ENCODE measurements at places on chromosomes 3 and 15.

- DNase-seq: no peak
- H3K27ac ChIP-seq: no peak overlapping the region
- no peaks in the 10 kb centered on the region for H3K4me1 ChIP-seq
Observed at GRCh38 chr3:111695636-111696117, 100.5 kb upstream of the ZBED2 start.

DNA sequence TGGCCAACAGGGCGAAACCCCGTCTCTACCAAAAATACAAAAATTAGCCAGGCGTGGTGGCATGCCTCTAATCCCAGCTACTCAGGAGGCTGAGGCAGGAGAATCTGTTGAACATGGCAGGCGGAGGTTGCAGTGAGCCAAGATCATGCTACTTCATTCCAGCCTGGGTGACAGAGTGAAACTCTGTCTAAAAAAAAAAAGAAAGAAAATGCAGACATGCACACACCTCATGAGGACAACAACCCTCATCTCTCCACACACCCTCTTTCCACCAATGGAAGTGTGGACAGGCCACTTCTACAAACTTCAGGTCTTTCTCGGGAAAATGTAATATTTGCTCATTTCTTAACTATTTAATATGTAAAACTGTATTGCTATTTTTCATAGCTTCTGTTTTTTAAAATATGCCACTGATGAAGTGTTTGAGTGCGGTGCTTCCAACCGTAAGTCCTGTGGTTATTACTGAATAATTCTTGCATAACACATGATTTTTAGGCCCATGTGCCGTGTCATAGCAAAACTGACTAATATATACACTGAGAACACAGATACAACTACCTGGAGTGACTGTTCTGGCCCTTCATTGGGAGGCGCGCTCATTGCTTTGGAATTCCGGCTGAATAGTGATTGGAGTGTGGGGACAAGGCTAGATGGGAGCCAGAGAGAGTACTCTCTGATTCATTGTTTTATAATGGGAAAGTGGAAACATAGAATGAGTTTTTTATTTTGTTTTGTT lies 23.1 kb downstream of the LRRC31 start:
- no peak for DNase-seq
- no peak overlapping the region for H3K4me3 ChIP-seq
- H3K27me3 ChIP-seq: no peaks in the 10 kb centered on the region
- no peaks in the 10 kb centered on the region for H3K36me3 ChIP-seq
- no peaks in the 10 kb centered on the region for H3K4me1 ChIP-seq

- H3K36me3 ChIP-seq: no peaks in the 10 kb centered on the region
- no peaks in the 10 kb centered on the region for H3K27me3 ChIP-seq
- no peak for DNase-seq
- no peak overlapping the region for H3K4me3 ChIP-seq
- no peak overlapping the region for H3K27ac ChIP-seq
Observed at GRCh38 chr3:481111-481510, 284.5 kb downstream of the CHL1 start.

DNA sequence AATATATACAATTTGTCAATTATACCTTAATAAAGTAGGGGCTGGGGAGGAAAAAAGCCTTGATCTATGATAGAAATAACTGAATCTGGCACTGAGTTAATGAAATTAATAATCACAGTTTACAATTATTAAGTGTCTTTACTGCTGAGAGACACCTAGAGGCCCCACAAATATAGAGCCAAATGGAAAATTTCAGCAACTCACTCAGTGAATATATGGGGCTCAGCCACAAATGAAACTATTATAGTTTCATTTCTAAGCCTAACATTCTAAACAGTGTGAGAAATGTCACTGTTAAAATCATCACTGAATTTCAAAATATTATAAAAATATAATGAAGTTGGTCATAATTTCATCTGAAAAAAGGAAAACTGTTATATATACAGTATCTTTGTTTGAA lies 40.3 kb downstream of the GNB4 start:
- H3K36me3 ChIP-seq: no peaks in the 10 kb centered on the region
- no peaks in the 10 kb centered on the region for H3K4me1 ChIP-seq
- no peak for DNase-seq

- DNase-seq: peak; percentile 31
- no peaks in the 10 kb centered on the region for H3K36me3 ChIP-seq
- H3K4me1 ChIP-seq: no peaks in the 10 kb centered on the region
- H3K4me3 ChIP-seq: no peak overlapping the region
- no peak overlapping the region for H3K27ac ChIP-seq
Observed at GRCh38 chr15:89556413-89557262, 18.6 kb upstream of the TICRR start.

DNA sequence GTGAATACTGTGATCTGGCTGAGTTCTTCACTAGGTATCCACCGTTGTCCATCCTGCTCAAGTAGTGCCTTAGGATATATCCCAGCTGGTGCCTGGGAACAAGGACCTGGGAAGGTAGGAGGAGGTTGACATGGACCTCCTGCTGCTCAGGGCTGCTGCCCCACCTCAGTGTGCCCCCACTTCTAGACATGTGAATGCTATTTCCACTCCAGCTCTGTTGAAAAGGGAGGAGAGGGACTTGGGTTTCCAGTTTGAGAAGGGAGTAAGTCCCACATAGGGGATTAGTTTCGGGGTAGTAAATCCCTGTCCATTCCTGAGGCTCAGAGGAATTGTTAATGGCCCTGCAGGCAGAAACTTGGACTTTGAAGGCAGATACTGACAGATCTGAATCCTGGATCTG lies 32.9 kb upstream of the ETV5 start:
- DNase-seq: no peak
- no peak overlapping the region for H3K4me3 ChIP-seq
- H3K27ac ChIP-seq: no peak overlapping the region
- H3K36me3 ChIP-seq: no peaks in the 10 kb centered on the region
- no peaks in the 10 kb centered on the region for H3K27me3 ChIP-seq
- H3K4me1 ChIP-seq: no peaks in the 10 kb centered on the region

DNA sequence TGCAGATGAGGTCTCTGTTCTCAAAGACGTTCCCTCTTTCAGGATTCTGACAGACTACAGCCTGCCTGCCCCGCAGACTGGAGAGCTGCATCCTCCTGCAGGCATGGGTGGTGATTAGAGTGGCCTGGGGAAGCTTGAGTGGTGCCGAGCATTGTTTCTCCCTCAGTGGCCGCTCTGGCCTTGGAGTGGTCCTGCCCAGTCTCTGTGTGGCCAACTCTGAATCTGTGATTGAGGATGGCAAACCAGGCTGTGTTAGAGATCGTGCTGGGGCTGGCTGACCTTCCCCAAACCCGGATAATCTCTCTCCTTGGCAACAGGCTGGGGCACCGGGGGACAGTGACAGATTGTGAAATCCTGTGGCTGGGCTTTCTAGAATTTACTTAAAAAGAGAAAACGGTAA lies 11.0 kb upstream of the ADCY5 start:
- H3K36me3 ChIP-seq: no peaks in the 10 kb centered on the region
- no peaks in the 10 kb centered on the region for H3K4me1 ChIP-seq
- no peak overlapping the region for H3K4me3 ChIP-seq
- peaks cover 14% of the 10 kb centered on the region for H3K27me3 ChIP-seq

- H3K4me1 ChIP-seq: no peaks in the 10 kb centered on the region
- H3K4me3 ChIP-seq: no peak overlapping the region
- DNase-seq: no peak
- no peaks in the 10 kb centered on the region for H3K27me3 ChIP-seq
Observed at GRCh38 chr3:104635872-104636580, 730.7 kb upstream of the ALCAM start.

DNA sequence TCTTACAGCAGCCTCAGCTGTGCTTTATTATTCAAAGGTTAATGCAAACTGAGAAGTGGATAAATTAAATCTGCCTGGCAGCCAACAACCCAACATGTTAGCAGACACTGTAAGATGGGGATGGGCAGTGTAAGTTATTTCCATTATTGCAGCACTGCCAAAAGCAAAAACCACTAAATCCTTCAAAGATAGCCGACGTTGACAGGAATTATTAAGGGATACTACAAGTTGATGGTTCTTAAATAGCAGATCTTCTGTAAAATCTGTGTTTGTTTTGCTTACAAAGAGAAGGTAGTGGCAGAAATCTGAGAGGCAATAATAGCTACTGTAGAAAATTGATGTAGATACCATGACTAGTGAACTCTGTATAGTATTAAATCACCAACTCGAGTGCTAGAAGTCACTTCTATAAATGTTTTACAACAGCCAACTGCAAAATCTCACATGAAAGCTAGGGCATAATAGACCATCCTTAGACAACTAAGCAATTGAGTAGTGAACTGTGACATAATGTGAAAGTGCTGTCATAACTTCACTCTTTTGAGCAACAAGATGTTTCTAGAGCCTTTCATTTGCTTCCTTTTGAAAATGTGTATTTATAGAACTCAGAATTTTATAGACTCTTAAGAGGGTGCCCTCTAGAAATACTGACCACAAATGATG lies 278.6 kb downstream of the UBE2E2 start:
- no peak overlapping the region for H3K4me3 ChIP-seq
- no peak overlapping the region for H3K27ac ChIP-seq
- no peaks in the 10 kb centered on the region for H3K36me3 ChIP-seq
- no peak for DNase-seq

DNA sequence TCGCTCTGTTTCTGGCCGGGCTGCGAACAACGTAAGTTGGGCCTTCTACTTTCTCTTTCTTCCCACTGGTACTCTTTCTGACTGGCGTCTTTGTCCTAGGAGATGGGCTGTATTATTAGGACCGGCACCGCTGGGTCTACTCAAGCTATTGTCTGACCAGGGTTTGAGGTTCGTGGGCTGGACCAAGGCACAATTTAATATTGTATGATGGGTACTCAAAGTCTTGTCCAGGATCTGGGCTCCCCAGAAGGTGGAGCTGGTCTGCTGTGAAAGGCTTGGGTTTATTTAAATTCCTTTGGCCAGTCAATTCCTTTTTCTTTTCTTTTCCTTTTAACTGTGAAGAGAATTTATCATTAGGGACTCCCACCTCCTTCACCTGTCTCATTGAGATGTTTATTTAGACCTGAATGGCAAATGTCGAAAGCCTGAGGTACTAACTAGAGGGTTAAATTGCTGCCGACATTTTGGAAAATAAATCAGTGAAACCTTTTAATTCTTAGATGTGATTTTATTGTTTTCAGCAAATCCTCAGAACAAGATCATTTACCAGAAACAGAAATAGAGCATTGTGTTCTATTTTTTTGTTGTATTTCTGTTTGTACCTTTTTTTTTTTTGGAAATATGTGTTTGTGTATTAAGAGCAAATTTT lies 410 bp downstream of the LRRC49 start:
- peak overlapping the region; percentile 82 for H3K27ac ChIP-seq
- H3K27me3 ChIP-seq: no peaks in the 10 kb centered on the region
- peak overlapping the region; percentile 64 for H3K4me3 ChIP-seq
- H3K4me1 ChIP-seq: peaks cover 7% of the 10 kb centered on the region
- peak; percentile 35 for DNase-seq

GRCh38 chr3:5221701-5222100 lies 34.2 kb downstream of the EDEM1 start:
- no peaks in the 10 kb centered on the region for H3K4me1 ChIP-seq
- no peak overlapping the region for H3K4me3 ChIP-seq
- H3K27me3 ChIP-seq: no peaks in the 10 kb centered on the region
- DNase-seq: no peak

DNA sequence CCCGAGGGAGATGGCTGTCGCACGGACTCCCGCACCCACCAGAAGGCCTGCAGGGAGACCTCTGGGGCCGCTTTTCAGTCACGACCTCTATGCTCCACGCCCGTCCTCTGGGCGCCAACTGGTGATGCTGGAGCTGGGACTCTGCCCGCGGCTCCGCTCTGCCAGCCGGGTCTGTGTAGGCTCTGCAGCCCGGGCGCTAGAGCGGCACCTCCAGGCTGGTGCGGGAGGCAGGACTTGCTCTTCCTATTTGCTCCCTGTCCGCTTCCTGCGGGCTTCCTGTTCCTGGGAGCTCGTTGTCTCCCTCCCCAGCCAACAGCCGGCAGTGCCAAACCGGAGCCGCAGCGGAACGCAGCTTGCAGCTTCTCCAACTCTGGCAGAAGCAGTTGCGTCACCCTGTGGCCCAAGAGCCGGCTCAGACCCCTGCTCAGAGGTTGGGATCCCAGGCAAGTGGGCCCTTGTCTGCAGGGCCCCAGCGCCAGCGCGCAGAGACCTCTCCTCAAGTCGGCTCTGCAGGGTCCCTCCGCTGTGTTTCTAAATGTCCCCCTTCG lies 285.9 kb downstream of the XXYLT1 start:
- no peaks in the 10 kb centered on the region for H3K27me3 ChIP-seq
- H3K36me3 ChIP-seq: no peaks in the 10 kb centered on the region
- no peak overlapping the region for H3K27ac ChIP-seq
- H3K4me3 ChIP-seq: peak overlapping the region; percentile 21
- peak; percentile 79 for DNase-seq

DNA sequence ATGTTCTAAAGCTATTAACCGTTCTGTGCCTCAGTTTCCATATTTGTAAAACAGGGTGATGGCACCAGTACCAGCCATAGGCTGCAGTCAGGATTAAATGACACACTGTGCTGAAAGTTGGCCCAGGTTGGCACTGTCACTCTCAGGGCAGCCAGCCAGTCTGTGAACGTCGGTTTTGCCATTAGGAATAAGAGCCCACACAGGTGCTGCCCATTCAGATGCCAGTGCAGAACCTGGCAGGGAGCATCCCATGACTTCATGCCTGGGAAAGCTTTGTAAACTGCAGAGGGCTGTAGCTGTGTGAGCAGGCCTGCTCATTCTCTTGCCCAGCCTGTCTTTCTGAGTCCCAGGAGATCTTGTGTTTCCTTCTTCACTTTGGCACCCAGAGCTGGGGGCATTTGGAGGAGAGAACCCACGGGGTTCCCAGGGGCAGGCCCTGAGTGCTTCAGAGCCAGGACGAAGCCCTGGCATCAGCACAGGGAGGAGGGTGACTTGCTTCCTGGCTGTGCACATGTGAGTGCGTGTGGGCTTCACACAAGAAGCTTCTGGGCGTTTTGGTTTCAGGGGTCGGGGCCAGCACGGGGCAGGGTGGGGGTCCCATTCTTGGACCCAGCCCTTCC lies 46.9 kb downstream of the ZNF710 start:
- no peaks in the 10 kb centered on the region for H3K27me3 ChIP-seq
- DNase-seq: no peak
- H3K36me3 ChIP-seq: no peaks in the 10 kb centered on the region
- H3K27ac ChIP-seq: no peak overlapping the region
- H3K4me1 ChIP-seq: peaks cover 20% of the 10 kb centered on the region
- H3K4me3 ChIP-seq: no peak overlapping the region

DNA sequence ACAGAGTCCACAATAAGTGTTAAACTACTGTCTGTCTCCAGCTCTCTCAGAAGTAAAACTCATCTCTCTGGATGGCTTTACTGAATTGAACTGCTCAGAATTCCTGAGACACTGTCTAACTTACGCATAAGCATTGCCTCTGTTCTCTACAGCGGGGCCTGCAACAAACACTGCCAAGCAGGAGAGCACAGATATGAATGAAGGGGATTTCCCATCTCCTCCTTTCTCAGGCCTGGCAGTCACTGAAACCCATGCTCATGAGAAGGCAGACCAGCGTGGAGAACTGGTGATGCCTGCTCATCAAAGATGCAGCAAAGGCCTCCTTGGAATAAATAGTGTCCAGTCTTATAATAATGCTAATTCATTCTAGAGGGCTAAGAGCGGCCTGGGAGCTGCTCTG lies 10.3 kb downstream of the RASGRP1 start:
- H3K27ac ChIP-seq: no peak overlapping the region
- DNase-seq: no peak
- no peak overlapping the region for H3K4me3 ChIP-seq
- no peaks in the 10 kb centered on the region for H3K36me3 ChIP-seq
- no peaks in the 10 kb centered on the region for H3K27me3 ChIP-seq
- H3K4me1 ChIP-seq: no peaks in the 10 kb centered on the region

- no peak overlapping the region for H3K4me3 ChIP-seq
- no peaks in the 10 kb centered on the region for H3K36me3 ChIP-seq
- peaks cover 15% of the 10 kb centered on the region for H3K4me1 ChIP-seq
- DNase-seq: no peak
- H3K27me3 ChIP-seq: no peaks in the 10 kb centered on the region
Observed at GRCh38 chr3:14231145-14231990, 52.8 kb downstream of the LSM3 start.
